SK-N-SH (cell line): ENCODE measurements at places on chromosomes 7 and 10.
A peak's percentile ranks its signal among the peaks of the same experiment; 100 is the strongest.

- no peak for DNase-seq
Measured at GRCh38 chr10:24177636-24178035, 31.3 kb upstream of the KIAA1217 start.

- DNase-seq: no peak
Measured at GRCh38 chr10:109178591-109178990, 744.7 kb downstream of the XPNPEP1 start.

GRCh38 chr10:34938399-34938670, 123.2 kb upstream of the PARD3 start:
- no peak for DNase-seq

- no peak for DNase-seq
Measured at GRCh38 chr10:124665091-124665490, 79.1 kb downstream of the FAM53B start.

GRCh38 chr10:34580643-34581042, 234.5 kb downstream of the PARD3 start:
- DNase-seq: no peak

DNA sequence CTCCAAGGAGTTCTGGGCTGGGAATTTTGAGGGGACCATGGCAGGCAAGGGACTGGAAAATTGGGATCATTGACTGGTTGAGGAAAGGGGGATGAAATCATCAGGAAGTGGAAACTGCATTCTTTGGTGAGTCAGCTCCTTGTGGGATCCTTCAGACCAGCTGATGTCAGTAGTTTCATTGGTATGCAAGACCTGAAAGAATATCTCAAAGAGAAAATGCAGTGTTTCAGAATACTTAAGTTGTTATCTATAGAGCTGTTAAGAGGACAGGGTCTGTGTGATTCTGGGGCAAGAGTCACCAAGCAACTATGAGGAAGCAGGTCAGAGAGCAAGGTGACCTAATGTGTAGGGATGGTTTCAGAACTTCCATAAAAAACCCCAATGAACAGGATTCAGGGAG, 595.9 kb upstream of the AUTS2 start:
- DNase-seq: no peak

GRCh38 chr7:118061386-118061785, 122.6 kb upstream of the LSM8 start:
- no peak for DNase-seq

GRCh38 chr7:92988941-92989545, 128.7 kb downstream of the SAMD9 start:
- DNase-seq: no peak

GRCh38 chr7:11394438-11394837, 420.8 kb downstream of the PHF14 start:
- no peak for DNase-seq

DNA sequence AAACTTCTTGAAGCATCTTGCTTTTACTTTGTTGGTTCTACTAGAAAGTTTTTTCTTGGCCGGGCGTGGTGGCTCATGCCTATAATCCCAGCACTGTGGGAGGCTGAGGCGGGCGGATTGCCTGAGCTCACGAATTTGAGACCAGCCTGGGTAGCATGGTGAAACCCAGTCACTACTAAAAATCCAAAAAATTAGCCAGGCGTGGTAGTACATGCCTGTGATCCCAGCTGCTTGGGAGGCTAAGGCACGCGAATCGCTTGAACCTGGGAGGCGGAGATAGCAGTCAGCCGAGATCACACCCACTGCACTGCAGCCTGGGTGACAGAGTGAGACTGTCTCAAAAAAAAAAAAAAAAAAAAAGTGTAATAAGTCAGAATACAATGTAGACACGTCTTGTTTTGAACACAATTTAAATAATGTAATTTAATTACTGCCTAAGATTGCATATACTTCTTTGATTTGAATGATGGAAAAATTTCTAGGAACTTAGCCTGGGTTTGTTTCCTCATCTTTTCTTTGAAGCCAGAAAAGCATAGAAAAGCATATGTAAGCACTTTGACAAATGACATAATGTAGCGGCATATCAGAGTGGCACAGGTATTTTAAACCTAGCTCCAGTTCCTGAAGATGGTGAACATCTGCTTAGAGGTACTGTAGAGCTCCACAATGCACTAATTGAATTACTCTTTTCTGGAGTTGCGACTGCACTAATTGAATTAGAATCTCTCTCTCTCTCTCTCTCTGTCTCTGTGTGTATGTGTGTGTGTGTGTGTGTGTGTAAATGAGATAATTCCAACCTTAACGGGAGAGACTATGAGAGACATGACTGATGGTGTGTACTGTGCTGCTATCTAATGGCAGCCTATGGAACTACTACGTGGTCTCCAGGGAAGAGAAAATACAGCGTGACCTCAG, 87.8 kb downstream of the BTRC start:
- DNase-seq: peak; percentile 65

DNA sequence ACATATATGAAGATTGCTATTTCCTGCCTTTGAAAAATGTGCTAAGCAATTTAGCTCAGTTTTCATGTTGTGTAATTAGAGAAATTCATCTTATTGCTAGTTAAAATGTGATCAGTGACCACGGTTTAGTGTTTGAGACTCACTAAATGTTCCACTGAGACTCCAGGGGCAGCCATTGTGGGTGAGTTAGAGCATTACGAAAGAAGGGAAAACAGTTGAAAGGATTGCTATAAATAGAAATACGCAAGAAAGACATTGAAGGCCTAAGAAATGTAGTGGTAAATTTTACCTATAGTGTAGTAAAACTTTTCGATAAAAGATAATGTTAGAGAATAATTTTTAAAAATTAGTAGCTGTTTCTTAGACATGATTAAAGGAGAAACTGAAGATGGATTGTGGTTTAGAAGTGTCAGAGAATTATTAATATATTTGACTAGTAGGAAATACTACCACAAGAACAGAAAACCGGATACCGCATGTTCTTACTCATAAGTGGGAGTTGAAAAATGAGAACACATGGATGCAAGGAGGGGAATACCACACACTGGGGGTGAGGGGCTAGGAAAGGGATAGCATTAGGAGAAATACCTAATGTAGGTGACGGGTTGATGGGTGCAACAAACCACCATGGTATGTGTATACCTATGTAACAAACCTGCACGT, 394.5 kb downstream of the SEMA3D start:
- no peak for DNase-seq

DNA sequence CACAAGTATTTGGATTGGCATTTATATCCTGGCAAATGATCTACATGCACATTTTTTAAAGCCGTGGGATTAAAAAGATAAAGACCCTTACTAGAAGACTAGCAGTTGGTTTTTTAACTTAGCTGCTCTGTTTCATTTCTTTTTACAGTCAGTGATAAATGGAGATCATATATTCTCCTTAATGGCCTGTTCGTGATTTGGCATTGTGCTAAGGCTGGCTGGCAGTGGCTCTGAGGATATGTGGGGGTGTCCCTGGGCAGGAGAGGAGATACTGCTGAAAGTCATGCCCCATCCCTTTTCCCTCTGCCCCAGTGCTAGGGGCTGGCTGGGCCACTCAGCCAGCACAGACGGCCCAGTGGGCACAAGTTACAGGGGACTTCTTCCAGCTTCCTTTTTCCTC, 341.7 kb downstream of the PRPF18 start:
- peak; percentile 37 for DNase-seq

DNA sequence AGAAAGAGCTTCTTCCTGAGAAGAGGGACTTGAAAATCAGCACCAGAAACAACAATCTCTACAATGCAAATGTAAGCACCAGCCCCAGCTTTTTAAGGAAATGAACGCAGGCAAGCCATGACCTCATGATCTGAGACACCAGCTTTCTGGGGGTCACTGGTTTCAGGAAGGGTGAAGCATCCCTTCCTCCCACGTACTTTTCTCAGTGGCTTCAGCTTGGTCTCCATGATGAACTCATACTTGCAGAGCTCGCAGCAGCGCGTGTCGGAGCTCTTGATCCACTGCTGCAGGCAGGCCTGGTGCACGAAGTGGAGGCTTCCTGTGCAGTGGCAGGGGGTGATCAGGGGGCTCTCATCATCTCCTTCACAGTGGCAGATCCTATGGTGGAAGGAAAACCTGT, 87.0 kb downstream of the ALOX5 start:
- no peak for DNase-seq

DNA sequence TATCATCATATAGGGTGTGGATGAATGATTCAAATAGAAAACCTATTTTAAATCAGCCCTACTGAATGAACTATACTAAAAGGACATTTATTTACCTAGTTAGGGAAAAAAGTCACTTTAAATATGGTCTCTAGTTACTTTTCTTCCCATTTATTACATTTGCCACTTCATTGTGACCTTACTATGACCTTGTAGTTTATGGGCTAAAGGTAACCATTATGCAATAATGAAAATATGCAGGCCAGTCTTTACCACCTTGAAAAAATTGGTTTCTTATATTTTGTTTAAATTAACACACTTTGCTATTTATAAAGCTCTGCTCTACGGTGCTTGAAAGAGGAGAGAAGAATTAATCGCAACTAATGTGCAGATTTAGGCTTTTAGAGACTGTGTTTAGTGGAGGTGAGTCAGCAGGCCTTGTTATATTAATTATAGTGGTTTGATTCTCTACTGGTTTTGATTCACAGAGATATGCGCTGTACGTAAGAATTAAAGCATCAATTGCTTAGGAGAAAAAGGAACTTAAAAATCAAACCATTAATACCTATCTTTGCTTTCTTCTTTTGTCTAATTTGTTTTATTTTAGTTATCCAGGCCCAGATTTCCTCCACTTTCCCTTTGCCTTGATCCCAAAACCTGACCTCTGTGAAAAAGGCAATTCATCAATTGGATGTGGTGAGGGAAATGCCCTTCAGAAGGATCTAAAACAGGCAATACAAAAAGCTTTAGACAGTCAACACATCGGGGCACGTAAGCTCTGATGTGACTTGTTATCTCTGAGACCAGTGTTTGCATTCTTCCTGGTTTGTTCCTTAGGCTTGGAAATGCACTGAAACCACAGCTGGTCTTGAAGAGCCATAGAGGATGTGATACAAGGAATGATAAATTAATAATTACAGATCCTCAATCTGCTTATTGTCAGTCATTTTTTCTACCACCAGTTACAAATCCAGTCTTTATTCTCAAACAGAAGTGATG, 141.2 kb upstream of the HDAC9 start:
- no peak for DNase-seq

- DNase-seq: no peak
Measured at GRCh38 chr7:115066634-115067033, 144.7 kb downstream of the MDFIC start.

DNA sequence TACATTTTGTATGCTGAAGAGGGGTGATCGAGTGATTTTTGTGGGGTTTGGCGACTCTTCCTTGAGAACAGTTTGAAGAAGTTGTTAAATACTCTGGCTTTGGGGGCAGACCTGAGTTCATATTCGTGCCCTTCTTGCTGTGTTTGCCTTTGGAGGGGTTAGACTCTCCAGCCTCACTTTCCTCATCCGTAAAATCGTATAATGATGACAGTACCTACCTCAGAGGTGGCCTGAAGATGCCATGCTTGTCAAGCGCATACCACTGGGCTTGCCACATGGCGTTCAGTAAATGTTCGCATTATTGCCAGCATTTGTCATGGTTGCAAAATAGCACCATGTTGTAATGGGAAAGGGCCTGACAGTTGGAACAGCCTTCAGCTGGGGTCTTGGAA, 1.3 kb downstream of the STK17A start:
- DNase-seq: no peak

DNA sequence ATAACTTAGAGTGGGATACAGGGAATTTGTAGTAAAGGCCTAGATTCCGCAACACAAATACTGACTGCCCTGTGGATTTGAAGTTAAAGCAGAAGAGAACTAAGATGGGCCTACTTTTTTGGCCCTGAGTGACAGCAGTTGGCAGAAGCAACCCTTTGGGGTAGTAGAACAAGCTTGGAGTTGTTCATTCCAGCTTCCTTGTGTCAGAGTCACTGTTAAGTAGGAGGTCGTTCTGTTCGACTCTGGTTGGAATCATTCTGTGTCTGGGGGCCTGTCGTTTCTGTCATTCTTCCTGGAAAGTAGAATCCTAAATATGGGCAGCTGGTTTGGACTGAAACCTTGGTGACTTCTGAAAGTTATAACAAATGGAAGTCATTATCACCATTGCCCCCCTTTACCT, 865.9 kb downstream of the LRMDA start:
- no peak for DNase-seq

DNA sequence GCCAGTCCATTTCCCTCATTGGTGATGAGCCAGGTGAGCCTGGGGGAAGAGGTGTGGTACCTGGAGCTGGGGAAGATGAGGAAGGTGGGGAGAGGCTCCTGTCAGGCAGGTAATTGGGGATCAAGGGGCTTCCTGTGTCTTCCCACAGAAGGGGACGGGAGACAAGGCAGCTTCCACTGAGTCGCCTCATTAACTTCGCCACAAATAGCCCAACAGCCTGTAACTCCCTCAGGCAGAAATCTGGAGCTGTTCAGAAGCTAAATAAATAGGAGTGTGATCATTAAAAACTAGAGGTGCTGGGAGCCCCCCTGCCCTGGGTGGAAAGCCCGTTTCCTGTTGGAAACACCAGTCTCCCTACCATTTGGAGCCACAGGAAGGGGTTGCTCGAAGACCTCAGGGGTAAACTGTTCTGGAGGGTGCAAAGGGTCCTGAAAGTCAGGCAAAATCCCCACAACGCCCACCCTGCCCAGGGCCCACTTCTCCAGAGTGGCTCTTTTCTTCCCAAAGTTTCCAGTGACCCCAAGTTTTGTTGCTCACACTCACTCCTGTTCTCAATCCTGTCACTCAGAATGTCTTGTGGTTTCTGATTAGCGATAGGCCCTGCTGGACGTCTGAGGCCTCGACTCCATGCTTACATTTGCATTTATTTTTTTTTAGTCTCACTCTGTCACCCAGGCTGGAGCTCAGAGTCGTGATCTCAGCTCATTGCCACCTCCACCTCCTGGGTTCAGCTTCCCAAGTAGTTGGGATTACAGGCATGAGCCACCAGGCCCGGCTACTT, 25.7 kb downstream of the UNC5B start:
- DNase-seq: no peak
